ENCODE measurements at places on chromosomes 3 and 15.

DNA sequence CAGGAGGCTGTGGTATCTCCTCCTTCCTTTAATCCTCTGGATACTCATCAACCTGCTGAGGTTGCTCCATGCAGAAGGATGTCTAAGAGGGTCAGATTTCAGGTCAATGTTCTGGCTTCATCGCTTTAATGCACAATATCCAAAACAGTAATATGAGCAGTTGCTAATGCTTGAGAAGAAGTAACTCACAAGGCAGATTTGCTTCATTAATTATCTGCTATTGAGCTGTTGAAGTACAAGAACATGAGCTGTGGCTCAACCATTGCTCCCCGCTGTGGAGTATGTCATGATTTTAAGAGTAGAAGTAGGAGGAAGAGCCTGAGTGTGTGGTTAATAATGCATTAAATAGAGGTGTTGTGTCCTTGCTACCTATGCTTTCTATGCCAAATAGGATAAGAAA, 1412.9 kb upstream of the ALCAM start:
- no peak for DNase-seq

GRCh38 chr3:124814620-124815421, 72.3 kb downstream of the ITGB5 start:
- DNase-seq, result no peak

DNA sequence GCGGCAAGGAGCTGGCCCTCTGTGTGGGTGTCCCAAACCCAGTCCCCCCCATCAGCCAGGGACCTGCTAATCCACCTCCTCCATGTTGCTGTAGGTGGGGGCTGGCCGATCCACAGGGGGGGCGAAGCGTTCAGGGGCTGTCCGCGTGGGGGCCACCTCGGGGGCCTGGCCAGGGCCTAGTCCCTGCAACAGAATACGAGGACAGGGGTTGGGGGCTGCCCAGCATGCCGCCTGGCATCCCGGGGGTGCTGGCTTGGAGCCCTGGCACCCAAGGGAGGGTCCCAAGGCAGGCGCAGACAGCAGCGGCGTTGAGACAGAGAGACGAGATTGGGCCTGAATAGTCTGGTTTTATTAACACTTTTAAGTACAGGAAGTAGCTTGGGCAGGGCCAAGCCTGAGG, 3.8 kb upstream of the QARS1 start:
- DNase-seq, result no peak

DNA sequence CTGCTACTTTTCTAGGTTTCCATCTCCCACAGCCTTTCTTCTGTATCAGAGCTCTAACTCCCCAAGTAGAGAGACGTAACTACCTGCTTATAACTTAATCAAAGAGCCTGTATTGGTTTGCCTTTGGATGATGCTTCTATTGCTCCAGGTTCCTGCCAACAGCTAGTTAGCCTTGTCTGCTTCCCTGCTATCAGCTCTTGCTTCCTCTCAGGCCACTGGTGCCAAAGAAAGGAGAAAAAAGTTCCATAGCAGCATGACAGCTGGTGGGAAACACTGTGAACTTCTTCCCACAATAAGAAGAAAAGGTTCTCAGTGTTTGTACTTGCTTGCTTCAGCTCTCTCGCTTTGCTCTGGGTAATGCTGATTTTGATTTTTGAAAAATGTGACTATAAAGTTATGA, 206.6 kb downstream of the GBE1 start:
- DNase-seq, result no peak

- DNase-seq, result no peak
Observed at GRCh38 chr15:77984446-77984861, 93.1 kb downstream of the TBC1D2B start.

- DNase-seq, result no peak
Observed at GRCh38 chr3:134291319-134292254, 40.9 kb upstream of the RYK start.

GRCh38 chr15:93294896-93295295, 205.9 kb upstream of the RGMA start:
- no peak for DNase-seq

- DNase-seq, result no peak
Observed at GRCh38 chr3:124415446-124415960, 314.7 kb upstream of the UMPS start.

GRCh38 chr3:4887177-4887576, 92.1 kb upstream of the BHLHE40 start:
- DNase-seq, result no peak

GRCh38 chr3:101096444-101096843, 103.2 kb upstream of the ABI3BP start:
- no peak for DNase-seq

- DNase-seq, result no peak
Observed at GRCh38 chr3:160374925-160375324, 24.1 kb downstream of the IFT80 start.

- no peak for DNase-seq
Observed at GRCh38 chr3:141346007-141346406, 22.3 kb upstream of the ZBTB38 start.

- no peak for DNase-seq
Observed at GRCh38 chr15:90550919-90551318, 21.2 kb downstream of the CRTC3 start.

DNA sequence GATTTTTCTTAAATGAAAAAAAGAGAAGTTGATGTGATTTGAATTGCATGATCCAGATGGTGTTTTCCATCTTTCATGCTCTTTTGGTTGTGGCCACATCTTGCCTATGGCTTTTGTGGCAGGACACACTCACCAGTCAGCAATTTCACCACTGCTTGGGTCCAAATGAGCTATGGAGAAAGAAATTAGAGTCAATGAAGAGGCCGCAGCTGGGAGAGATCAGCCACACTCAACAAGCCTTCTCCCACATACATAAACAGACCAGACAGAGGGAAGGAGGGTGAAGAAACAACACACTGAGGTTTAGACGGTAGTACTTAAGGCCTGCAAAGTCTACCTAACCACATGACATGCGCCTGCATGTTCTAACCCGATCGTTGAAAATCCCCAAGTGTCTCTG, 110.7 kb upstream of the CDIN1 start:
- DNase-seq, result no peak

DNA sequence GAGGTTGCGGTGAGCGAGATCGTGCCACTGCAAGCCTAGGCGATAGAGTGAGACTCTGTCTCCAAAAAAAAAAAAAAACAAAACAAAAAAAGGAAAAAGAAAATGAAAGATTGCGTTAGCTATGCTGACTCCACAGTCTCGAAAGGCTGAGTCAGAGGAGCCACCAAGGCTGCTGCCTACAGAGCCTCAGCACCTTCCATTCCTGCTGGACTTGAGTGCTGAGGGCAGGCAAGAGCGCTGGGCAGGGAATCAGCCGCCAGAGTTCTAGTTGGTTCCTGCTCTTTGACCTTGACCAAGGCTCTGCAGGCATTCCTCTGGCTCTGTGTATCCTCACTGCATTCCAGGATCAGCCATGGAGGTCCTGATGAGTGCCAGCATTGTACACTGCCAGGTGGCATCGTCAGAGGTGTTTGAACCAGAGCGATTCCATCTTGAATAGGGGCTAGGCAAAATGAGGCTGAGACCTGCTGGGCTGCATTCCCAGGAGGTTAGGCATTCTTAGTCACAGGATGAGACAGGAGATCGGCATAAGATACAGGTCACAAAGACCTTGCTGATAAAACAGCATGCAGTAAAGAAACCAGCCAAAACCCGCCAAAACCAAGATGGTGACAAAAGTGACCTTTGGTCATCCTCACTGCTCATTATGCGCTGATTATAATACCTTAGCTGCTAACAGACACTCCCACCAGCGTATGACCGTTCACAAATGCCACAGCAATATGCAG, 5.9 kb downstream of the MESP2 start:
- DNase-seq, result peak; percentile 14

GRCh38 chr3:181554233-181554765, 157.4 kb upstream of the SOX2 start:
- DNase-seq, result no peak

DNA sequence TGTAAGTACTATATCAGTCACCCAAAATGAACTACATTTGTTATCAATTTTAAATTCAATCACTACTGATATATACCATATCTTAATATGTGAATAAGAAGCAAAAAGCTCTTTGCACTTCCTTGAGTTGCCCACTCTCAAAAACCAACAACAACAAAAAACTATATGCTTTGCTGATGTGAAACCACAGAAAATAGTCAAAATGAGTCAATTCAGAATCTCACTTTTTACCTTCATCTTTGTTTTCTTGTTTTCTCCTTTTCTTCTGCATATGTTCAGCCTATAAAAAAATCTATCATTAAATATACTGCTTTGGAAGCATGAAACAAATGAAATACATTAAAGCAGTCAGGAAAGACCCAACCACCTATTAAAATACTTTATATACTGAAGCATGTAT, 80.7 kb downstream of the UBR1 start:
- no peak for DNase-seq

GRCh38 chr15:48875241-48875960, 2.5 kb upstream of the EID1 start:
- DNase-seq, result no peak

DNA sequence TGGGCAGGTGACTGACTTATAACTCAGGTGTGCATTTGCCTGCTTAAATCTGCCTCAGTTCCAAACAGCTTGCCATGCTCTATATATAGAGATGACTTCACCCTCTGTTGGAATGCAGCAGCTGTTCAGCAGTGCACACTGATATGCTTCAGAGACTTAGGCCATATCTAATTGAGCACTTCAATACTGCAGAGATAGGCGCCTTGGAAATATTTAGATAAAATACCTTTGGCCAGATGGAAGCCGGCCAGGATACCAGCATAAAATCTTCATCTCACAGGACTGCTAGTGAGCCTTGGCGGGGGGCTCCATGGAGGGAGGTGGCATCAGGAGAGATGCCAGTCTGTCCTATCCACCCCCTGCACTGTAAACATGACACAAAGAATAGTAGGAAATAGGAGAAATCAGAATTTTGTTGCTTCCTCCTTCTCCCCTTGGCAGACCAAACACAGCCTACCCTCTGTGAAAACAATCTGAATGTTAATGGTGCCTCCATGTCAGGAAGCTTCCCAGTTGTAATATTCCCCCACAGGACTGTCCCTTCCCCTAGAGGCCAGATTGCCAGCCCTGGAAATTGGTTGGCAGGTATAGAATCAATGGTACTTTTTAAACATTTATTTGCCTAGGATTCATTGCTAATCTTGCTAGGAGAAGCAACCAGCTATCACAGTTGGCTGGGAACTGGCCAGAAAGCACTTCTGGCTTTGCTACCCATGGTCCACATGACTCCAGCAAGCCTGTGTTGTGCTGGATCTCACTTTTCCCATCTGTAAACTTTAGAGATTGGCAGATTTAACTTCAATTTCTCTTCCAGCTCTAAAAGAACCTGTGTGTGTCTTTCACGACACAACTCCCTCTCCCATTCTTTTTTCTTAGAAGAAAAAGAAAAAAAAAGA, 215.5 kb upstream of the KCNMB2 start:
- no peak for DNase-seq

GRCh38 chr15:58517682-58518525, 86.1 kb downstream of the LIPC start:
- no peak for DNase-seq

GRCh38 chr3:430186-430585, 233.6 kb downstream of the CHL1 start:
- no peak for DNase-seq

- DNase-seq, result no peak
Observed at GRCh38 chr3:16382845-16383244, 117.8 kb downstream of the OXNAD1 start.

DNA sequence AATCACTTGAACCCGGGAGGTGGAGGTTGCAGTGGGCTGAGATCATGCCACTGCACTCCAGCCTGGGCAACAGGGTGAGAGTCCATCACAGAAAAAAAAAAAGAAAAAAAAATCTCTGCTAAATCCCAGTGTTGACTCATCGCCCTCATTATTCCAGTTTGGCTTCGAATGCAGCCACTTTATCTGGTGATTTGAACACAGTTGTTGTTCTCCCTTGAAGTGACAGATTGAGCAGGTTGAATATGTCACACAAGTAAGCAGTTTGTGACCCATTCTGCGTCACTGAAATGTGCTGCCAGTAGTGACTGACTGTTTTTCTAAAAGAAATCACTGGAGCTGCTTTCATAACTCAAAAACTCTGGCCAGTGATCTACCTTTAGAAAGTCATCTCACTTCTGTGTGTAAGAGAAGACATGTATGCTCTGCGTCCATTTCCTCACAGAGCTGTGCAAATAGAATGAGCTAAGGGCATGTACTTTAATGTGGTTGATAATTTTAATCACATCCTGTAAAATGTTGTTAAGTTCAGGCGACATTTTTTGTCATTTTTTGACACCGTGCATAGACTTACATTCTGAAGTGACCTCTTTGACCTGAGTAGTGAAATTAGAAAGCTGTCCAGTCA, 12.5 kb downstream of the DOCK3 start:
- no peak for DNase-seq

GRCh38 chr3:66353530-66353929, 132.7 kb downstream of the SLC25A26 start:
- DNase-seq, result no peak

- no peak for DNase-seq
Observed at GRCh38 chr15:67124111-67124510, 58.7 kb downstream of the SMAD3 start.

DNA sequence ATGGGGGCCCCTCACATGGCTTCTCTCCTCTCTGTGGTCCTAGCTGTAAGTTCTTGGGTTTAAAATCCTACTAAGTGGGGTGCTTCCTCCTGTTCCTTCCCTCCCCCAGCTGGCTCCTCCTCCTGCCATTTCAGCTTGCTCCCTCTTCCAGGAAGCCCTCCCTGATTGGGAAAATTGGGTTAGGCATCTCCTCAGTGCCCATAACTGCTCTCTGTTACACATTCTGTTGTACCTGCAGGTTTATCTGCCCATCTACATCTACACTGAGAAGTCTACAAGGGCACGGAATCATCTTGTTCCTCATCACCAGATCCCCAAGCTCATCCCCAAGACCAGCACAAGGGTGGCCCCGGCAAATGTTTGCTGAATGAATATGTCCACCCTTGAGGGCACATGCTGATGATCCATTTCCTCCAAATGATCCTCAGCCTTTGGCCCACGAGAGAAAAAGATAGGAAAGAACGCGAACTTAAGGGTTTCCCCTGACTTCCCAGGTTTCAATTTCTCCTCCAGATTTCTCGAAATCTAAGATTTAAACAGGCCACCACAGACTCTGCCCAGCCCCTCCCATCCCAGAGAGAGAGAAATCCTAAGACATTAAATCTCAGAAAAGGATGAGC, 3.9 kb downstream of the SEMA7A start:
- DNase-seq, result no peak

DNA sequence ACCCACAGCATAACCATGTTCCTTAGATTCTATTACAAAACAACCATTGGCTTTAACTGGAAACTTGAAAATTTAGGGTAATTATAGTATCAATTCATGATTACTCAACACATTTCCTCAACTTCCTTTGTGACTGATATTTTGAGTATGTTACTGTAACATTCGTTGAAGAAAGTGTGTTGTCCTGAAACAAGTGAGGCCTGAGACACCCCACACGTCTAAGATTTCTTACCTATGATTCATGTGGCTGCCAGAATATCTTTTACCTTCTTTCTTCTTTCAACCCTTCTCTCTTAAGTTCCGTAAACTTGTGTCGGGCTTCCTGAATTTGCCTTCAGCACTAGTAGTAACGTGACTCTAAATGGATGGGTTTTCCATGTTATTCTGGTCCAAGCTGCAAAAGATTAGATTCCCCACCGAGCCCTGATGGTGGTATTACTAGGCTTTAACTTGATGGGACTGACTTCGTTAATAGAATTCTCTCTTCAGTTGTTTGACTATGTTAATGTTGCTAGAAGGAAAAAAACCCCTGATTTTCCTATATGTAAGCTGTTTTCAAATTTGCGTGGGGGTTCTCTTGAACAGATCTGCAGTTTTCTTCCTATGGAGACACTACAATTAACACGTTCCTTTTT, 296.0 kb upstream of the ICE2 start:
- no peak for DNase-seq

All from stimulated activated CD8-positive, alpha-beta memory T cell treated with anti-CD3 and anti-CD28 coated beads, Interleukin-7, amount 100 ng/mL, for 48 hours (primary cell).